GM12865 (cell line): ENCODE measurements at places on chromosomes 7 and 10.

DNA sequence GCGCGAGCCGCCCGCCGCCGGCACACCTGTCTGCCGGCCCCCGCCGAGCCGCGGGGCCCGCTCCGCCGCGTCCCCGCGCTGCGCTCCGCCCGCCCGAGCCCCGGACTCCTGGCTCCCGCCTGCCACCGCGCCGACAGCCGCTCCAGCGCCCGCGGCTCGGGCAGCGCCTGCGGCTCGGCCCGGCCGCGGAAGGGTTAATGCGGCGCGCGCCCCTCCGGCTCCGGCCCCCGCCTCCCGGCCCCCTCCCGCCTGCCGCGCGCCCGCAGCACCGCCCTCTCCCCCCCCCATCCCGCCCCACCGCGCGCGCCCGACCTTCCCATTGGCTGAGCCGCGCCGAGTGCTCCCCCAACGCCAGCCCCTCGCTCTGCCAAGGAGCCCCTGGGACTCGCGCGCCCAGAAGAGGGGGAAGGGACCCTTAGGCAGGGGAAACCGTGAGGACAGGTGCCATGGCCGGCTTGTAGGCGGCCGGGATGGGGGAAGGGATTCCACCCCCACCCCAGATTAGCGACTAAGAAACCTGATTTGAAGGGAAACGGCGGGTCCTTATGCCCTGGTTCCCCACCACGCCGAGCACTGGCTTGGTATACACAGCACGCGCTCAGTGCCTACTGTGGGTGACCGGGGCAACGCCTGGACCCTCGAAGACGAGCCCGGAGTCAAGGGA, at the start of gene KCNH2:
KCNH2 (minus strand) TSS at position 196 of the 664 bp plus-strand sequence. CDS start 408 bp downstream, outside the sequence.
- DNase-seq: no peak

- no peak for DNase-seq
Measured at GRCh38 chr10:133196936-133197758, 32.9 kb upstream of the UTF1 start.

GRCh38 chr10:130018265-130018664, 54.2 kb upstream of the EBF3 start:
- DNase-seq: no peak

DNA sequence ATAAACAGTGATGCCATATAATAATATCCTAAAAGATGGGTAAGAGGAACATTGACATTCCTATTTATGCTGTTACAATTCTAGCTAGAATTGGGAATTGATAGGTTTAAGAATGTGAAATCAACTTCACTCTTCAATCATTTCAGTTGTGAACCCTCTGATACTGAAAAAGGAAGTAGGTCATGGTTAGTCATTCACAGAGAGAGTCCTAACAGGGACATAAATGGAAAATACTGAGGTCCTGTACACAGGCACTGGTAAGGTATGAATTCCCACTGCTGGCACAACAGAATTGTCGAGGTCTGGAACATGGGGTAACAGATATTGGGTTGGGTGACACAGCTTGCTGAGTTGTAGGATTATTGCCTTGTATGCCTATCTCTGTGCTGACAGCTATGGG, 289.4 kb upstream of the LRRN3 start:
- no peak for DNase-seq

GRCh38 chr7:93140582-93141191, 7.5 kb downstream of the SAMD9L start:
- no peak for DNase-seq

- DNase-seq: no peak
Measured at GRCh38 chr7:92498557-92498956, 20.8 kb upstream of the ERVW-1 start.

GRCh38 chr7:44217852-44218402, 17.1 kb downstream of the YKT6 start:
- no peak for DNase-seq

DNA sequence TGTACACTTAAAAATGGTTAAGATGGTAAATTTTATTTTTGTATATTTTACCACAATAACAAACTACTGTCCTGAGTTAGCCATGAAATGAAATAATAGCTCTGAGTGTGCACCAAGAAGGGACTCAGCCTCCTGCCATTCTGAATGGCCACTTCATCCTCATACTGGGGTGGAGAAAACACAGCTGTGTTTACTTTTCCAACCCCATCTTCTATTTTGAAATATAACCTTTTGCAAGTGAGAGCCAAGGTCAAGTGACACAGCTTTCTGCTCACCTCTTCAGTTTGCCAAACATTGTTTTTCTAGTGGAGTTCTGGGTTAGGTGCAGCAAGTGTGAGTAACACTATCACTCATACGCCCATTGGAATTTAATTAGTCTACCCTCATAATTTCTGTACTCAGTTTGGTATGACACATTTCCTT, 107.4 kb upstream of the GLCCI1 start:
- no peak for DNase-seq

DNA sequence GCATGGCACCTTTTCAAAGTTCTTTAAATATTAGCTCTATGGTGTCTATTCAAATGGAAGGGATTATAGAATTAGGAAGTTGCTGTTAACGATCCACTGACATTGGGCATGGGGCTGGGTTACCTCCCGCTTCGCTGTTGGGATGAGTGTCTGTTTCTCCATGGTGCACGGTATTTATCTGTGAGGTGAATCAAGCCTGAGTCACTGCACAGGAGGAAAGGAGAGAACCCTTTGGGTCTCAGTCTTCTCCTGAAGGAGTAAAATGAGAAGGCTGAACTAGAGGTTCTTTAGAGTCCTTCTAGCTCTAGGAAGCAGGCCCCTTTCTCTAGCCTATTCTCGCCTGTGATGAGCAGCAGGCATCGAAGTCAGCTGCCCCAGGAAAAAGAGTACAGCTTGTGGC, 7.3 kb downstream of the JCAD start:
- no peak for DNase-seq

DNA sequence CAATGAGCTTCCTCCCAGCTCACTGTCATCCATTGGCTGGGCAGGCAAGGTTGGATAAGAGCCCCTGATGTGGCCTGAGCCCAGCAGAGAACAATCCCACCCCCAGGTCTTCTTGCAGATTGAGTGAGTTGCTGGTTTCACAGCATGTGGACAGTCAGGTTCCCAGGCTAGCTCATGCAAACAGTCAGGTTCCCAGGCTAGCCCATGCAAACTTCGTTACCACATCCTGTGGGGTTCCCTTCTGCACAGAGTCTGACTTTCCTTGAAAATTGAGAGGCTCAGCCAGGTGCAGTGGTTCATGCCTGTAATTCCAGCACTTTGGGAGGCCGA, 67.1 kb downstream of the TMEM130 start:
- DNase-seq: peak; percentile 87

- peak; percentile 61 for DNase-seq
Measured at GRCh38 chr10:11610826-11611247, 613 bp downstream of the USP6NL start.

- DNase-seq: no peak
Measured at GRCh38 chr7:51219261-51219988, 97.2 kb downstream of the COBL start.

DNA sequence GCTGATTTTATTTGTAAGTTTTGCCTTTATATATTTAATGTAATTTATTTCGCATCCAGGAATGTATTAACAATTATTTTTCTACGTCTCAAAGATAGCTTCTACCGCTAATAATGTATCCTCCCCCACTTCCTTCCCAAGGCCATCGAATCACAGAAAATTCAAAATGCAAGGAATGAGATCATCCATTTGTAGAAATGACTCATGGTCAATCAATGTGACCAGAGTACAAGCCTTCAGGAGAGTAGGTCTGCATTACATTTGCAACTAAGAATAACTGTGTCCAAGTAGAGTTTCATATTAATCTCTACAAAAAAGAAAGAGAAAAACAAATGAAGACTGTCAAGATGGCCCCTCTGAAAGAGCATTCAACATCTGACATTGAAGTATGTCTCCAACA, 205.9 kb upstream of the PHF14 start:
- no peak for DNase-seq

DNA sequence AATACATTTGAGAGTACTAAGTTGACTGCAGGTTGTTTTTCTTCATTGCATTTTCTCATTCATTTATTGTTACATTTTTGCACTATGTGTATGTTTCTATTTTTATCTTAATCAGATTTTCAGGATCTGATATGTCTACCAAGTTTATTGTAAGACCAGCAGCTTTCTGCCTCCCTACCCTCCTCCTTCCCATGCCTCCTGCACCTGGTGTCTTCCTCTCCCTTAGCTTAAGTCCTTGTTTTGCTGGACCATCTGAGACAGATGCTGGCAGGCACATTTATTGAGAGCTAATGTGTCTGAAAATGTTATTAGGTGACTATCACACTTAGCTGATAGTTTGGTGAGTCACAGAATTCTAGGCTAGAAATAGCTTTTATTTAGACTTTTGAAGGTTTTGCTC, 79.6 kb downstream of the ANLN start:
- DNase-seq: no peak

- DNase-seq: no peak
Measured at GRCh38 chr7:80488406-80488805, 23.5 kb downstream of the GNAT3 start.

- DNase-seq: no peak
Measured at GRCh38 chr7:73844131-73844547, 1.8 kb upstream of the METTL27 start.

GRCh38 chr7:54986716-54987115, 32.1 kb upstream of the EGFR start:
- no peak for DNase-seq

DNA sequence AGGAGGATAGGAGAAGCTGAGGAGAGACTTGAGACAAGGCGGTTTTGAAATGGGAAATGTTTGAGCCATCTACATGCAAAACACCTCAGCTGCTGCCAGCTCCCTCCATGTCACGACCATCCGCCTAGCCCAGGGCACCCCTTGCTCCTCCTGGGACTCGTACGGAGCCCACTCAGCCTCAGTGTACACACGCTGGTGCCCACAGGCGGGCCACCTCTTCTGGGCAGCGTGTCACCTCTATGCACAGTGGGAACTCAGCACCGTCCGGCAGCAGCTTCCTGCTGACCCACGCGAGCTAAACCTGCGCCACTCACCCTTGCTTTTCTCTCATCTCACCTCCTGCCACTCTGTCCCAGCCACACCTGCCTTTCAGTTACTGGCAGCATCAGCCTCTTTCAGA, 108.3 kb downstream of the GALNT11 start:
- no peak for DNase-seq

- no peak for DNase-seq
Measured at GRCh38 chr10:12586741-12587140, 237.4 kb downstream of the CAMK1D start.

DNA sequence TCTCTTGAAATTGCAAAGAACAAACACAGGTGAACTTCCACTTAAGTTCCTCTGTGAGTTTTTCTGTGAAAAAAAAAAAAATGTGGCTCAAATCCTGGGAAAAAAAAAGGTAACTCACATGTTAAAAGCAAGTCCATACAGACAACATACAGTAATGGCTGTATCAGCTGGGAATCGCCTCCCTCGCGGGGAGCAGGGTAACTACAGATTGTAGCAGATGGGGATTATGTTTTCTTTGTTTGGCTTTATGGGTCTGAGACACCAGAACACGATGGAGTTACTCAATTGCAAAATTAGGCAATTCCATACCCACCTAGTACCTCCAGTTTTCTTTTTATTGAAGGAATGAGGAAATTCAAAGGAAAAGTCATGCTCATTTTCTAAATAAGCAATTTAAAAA, 42.3 kb downstream of the FEZF1 start:
- DNase-seq: no peak

DNA sequence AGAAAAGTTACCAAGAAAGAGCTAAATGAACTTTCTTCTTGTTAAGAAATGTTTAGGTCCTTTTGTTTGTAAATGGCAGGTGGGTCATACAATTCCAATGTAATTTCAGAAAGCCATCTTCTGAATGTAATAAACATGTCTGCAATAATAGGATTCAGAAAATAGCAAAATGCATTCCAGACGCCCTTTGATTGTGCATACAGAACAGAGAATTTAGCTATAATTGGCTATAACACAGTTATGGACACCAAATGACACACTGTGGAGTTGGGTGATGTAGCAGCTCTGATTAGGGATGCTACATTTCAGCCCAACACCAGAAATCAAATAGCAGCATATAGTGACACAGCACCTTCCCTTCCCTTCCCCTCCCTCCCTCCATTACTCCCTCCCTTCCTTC, 240.8 kb downstream of the SNX10 start:
- DNase-seq: no peak

- no peak for DNase-seq
Measured at GRCh38 chr10:126904818-126905701, at the start of gene DOCK1. Gene DOCK1, plus strand, starts transcription at chr10:126905428. Its CDS starts 90 bp downstream, at chr10:126905518.

DNA sequence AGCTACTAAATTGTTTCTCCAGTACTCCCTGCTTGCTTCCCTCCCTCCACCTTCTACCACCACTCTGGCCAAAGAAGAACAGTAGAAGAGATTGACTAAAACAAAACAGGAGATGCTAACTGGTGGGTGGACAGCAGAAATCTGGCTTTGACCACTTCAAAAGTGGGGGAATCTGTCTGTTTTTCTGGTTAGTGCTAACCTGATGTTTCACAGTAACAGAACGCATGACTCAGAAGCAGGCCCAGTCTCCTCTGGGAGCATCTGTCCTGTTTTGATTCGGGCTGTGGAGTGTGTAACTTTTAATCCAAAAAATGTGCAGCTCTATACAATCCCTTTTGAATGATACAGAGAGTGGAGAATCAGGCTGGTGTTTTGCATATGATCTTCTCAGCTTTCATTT, 32.7 kb upstream of the ZNF438 start:
- no peak for DNase-seq

DNA sequence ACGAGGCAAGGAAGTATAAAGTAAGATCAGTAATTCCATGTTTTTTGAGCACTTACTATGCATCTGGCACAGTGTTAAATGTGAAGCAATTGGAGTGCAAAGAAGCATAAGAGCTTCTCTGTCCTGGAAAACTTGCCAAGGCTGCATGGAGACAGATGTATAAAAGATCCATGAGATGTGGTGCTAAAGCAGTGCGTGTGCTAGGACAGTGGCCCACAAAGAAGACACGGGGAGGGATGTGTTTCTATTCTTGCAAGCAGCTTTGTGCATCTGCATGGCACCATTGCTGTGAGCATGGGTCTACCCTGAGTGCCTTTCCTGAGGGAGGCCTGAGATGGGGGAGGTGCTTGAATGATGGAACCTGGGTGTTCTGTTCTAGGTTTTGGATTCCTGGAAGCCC, 5.1 kb upstream of the CDHR3 start:
- DNase-seq: no peak

- DNase-seq: no peak
Measured at GRCh38 chr10:131636116-131636515, 264.7 kb upstream of the PPP2R2D start.

- DNase-seq: no peak
Measured at GRCh38 chr7:82085116-82085515, 315.3 kb upstream of the HGF start.

DNA sequence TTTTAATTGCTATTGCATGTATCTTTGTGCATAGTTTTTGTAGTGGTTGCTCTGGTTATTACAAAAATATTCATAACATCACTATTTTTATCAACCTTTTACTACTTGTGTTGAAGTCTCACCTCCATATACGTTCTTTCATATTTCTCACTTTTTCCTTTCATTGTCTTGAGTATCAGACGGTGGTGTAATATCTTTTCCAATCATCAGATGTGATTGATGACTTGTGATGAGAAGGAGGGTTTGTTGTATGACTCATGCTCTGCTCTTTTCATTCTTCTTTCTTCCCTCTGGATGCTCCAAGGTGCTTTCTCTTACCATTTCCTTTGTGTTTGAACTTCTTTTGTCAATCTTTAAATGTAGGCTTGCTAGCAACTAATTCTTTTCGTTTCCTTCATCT, 310.2 kb downstream of the TNS3 start:
- DNase-seq: no peak
